ENCODE measurements at places on chromosomes 5 and 9.

DNA sequence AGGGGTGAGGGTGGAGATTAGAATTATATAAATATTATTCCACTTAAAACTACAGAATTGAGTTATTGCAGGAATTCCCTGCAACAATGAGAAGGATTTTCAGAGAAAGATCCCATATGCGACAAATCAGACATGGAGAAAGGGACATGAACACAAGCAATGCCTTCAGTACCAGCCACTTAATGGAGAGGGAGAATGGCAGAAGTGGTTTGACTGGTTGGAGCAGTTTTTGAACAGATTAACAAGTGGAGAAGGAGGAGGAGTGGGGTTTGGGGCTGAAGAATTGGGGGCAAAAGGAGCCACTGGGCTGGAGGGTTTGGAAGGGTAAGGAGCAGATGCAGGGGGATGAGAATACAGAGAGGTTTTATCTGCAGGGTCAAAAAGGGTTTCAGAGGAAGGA lies 620.9 kb upstream of the PTPRD start:
- no peak for DNase-seq

DNA sequence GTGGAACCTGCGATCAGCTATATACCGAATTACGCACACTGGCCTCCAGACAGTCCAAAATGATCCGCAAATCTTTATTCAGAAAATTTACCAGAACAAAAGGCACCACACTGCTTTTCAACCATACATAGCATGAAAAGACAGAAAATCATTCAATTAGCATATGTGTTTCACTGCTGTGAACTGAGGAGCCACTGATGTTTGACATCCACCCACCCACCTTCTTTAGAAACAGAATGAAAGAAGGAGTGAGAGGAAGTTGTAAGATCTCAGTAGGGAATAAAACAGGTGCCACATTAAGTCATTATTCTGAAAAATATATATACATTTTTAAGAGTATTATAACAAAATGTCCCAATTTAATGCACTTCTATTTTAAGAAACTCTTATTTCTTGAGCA lies 156.8 kb downstream of the NFIB start:
- DNase-seq, result no peak

GRCh38 chr5:13276156-13276555 lies 668.3 kb downstream of the DNAH5 start:
- no peak for DNase-seq

GRCh38 chr9:18268381-18268780 lies 205.6 kb upstream of the ADAMTSL1 start:
- DNase-seq, result no peak

DNA sequence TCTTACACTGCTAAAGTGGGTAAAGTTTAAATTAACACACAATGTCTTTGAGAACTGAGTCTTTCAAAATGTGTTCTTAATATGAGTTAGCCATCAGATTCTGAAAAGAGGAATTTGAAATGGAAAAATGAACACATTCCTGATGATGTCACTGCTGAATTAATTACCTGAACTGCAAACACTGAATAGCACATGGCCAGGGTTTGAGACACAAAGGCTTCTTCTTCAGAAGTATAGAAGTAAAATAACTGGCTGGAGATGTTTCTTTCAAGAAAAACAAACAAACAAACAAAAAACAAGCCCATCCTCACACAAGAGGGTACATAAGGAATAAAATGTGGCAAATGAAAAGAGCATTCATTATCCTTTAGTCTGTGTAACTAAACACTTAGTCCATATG lies 7.1 kb downstream of the GLIS3 start:
- DNase-seq, result no peak

GRCh38 chr5:141512911-141513626 lies 24.2 kb downstream of the PCDHGC5 start:
- DNase-seq, result peak; percentile 72

GRCh38 chr9:76594764-76595424 lies 135.9 kb downstream of the GCNT1 start:
- no peak for DNase-seq

GRCh38 chr5:169494941-169495548 lies 88.5 kb upstream of the SPDL1 start:
- DNase-seq, result no peak

DNA sequence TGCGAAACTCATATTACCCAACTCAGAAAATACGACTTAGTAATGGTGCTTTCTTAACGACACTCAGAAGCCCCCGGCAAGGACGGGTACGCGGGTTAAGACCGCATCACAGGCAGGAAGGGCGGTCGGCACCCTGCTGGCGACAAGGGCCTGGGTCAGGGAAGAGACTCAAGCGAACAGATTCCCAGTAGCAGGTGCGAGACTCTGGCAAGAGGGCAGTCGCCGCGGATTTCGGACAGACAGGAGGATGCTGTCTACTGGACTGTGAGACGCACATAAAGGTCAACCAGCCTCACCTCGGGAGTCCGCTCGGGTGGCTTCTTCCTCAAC lies 398 bp downstream of the RAPGEF6 start:
- peak; percentile 60 for DNase-seq

GRCh38 chr5:42837601-42838000 lies 25.9 kb upstream of the SELENOP start:
- DNase-seq, result no peak

DNA sequence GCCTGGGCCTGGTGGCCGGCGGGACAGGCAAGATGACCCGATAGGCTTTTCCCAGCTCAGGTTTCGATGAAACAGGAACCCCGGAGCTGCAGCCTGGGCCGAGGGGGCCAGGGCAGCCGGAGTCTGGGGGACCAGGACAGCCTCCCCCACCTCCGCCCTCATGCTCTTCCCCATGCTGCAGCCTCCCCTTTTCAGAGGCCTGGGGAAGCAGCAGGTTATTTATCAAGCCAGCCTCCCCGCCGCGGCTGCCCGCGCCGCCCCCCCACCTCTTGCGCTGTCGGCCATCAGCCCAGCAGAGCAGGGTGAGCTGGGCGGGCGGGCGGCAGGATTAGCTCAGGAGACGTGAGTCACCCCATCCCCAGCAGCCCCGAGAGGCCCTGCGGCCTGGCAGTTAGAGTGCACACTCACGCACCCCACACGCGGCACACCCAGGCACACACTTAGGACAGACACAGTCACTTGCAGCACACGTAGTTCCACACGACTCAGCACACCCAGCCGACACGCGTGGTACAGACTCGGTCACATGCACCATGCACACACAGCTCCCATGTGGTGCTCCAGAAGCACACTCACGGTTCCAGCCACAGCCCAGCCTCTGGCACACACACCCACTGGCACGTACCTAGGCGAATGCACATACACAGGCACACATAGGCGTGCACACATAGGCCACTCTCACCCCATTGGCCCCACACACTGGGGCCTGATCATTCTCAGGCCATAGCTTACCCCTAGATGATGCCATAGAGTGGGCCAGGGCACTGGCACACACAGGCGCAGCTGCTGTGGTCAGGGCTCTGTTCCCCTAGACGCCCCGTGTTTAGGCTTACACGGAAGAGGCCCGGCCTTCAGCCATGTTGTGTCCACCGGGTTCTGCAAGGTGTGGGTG lies 13.0 kb downstream of the CXXC5 start:
- DNase-seq, result peak; percentile 78
